ENCODE measurements at places on chromosomes 5 and 9.

GRCh38 chr9:98644011-98644410 is 64.7 kb downstream of the GABBR2 start:
- DNase-seq, result no peak

- no peak for DNase-seq
Observed at GRCh38 chr5:135221187-135221473, 177.9 kb downstream of the MACROH2A1 start.

GRCh38 chr9:84799251-84799650 is 129.7 kb downstream of the NTRK2 start:
- DNase-seq, result no peak

- DNase-seq, result no peak
Observed at GRCh38 chr9:132472199-132472598, 62.2 kb downstream of the CFAP77 start.

DNA sequence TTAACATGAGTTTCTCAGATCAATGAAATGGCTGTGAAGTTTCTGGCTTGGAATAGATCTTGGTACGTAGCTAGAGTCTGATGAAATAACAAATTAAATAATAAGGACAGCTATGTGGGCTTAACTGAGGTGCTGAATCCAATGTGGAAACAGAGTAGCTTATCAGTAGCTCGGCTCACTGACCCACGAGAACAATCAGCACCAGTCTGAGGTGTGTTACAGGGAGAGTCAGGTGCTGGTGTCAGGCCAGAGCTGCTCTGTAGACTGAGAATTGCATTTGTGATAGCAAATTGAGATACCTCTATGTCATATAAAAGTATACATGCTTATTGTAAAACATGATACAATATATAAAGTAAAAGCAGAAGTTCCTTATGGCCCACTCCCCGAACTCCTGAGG is 21.2 kb upstream of the CCL28 start:
- DNase-seq, result no peak

Measured in stimulated activated CD4-positive, alpha-beta T cell treated with anti-CD3 and anti-CD28 coated beads, TNF-alpha, amount 100 ng/mL, for 48 hours (primary cell).